ENCODE measurements at places on chromosomes 5 and 9. TPM values are rescaled to one million over a fixed set of nuclear protein-coding genes. Genes with fewer than 3 reads are reported as not detected.

FCN2 gene
- not detected for total RNA-seq

WDR55 gene
- 36.0 TPM for total RNA-seq

CCDC192 gene
- total RNA-seq = not detected

ALDH1B1 gene
- total RNA-seq = 31.6 TPM

FGF18 gene
- total RNA-seq = not detected

FIBCD1 gene
- total RNA-seq = 1.8 TPM

NUDT12 gene
- 13.1 TPM for total RNA-seq

CDX1 gene
- not detected for total RNA-seq

PLAC8L1 gene
- 0.20 TPM for total RNA-seq

PCDHGA6 gene
- total RNA-seq = 2.2 TPM

SIT1 gene
- total RNA-seq = not detected

GRHPR gene
- 142 TPM for total RNA-seq

LHX3 gene
- total RNA-seq = not detected

C5orf58 gene
- total RNA-seq = not detected

TRIM7 gene
- total RNA-seq = 13.5 TPM

ABLIM3 gene
- 68.8 TPM for total RNA-seq

CAMK4 gene
- 5.5 TPM for total RNA-seq

ROR2 gene
- 0.78 TPM for total RNA-seq

PCDH12 gene
- total RNA-seq = 1.2 TPM

NAIP gene
- 5.1 TPM for total RNA-seq

NMUR2 gene
- total RNA-seq = not detected

PCDHB2 gene
- total RNA-seq = 0.59 TPM

COL23A1 gene
- not detected for total RNA-seq

AGXT2 gene
- not detected for total RNA-seq

PRXL2C gene
- total RNA-seq = 29.7 TPM

SLC45A2 gene
- total RNA-seq = 0.20 TPM

PTCH1 gene
- total RNA-seq = 6.6 TPM

DNAI1 gene
- total RNA-seq = 0.20 TPM

PCDHB8 gene
- total RNA-seq = under 0.01 TPM

HMCN2 gene
- under 0.01 TPM for total RNA-seq

PCDHGA7 gene
- 1.8 TPM for total RNA-seq

WWC1 gene
- 4.9 TPM for total RNA-seq

PPP1R26 gene
- total RNA-seq = 16.0 TPM

GDA gene
- not detected for total RNA-seq

BHMT2 gene
- 5.3 TPM for total RNA-seq

MRPL50 gene
- 15.4 TPM for total RNA-seq

FSTL4 gene
- total RNA-seq = not detected

ARHGEF39 gene
- total RNA-seq = 1.5 TPM

BHMT gene
- not detected for total RNA-seq

GMCL2 gene
- total RNA-seq = not detected

C1QTNF3 gene
- total RNA-seq = 1.1 TPM

CCDC69 gene
- total RNA-seq = 5.1 TPM

LCN15 gene
- total RNA-seq = not detected

MYMK gene
- not detected for total RNA-seq

TNFSF15 gene
- total RNA-seq = 0.20 TPM

ANKRD34B gene
- total RNA-seq = not detected

CARTPT gene
- not detected for total RNA-seq

NUTM2G gene
- not detected for total RNA-seq
